ENCODE measurements at places on chromosomes 4 and X.
A peak's percentile ranks its signal among the peaks of the same experiment; 100 is the strongest.

GRCh38 chr4:163167333-163167626 is 590 bp upstream of the NAF1 start:
- no peak for DNase-seq

GRCh38 chr4:183485411-183486160 is 19.3 kb upstream of the ING2 start:
- no peak for DNase-seq

GRCh38 chr4:188177997-188178675 is 38.9 kb downstream of the TRIML1 start:
- DNase-seq = no peak

- DNase-seq = no peak
Observed at GRCh38 chr4:151173871-151174270, 74.4 kb downstream of the RPS3A start.

DNA sequence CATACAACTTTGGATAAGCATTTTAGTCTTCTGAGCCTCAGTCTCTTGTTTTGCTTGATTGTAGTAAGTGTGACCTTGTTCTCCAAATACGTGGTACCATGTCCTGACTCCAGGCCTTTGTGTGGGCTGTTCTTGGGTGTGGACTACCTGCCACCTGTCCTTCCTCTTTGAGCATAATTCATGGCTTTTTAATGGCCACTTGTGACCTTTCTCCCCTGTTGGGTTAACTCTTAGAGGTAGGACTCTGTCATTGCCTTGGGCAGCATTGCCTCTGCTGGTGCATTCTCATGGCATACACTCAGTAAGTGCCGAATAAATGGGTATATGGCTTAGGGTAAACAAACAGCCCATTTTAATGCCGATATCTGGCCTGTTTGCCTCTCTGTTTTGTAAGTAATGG is 3.0 kb downstream of the NSD2 start:
- DNase-seq = no peak

DNA sequence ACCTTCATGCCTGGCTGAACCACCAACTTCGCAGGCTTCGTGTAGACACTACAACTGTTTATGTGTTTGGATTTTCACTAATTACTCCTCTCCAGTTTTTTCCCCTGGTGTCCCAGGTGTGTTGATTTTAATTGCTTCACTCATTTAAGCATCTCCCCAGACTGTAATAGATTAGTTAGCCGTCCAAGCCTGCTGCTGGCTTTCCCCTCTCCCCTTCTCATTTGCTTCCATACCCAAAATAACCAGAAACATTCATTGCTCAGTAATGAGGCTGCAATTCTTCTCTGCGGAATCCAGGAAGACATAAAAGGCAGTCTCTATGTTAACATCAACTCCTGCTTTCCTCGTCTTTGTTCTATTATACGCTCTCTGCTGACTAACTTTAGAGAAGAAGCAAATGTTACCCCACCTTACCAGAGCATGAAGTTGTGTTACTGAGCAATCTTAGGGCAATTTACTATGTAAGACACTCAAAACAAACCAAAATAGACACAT is 37.9 kb upstream of the SCRG1 start:
- DNase-seq = no peak

GRCh38 chr4:6128221-6128850 is 72.0 kb downstream of the JAKMIP1 start:
- peak; percentile 19 for DNase-seq

DNA sequence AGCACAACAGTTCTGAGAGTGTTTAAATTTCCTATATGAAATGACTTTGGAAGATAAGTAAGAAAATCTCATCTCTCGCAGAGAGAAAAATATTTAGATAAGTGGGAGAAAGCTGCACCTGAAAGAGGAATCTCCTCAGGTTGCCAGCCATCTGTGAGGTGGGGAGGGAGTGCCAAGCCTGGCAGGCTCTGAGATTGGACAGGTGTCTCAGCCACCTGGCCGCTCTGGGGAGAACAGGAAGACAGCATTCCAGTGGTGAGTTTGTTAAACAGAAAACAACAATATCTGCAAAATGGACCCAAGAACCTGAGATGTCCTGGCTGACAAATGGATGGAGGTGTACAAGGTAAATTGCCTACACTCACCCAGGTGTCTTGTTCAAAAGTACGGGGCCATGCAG is 31.3 kb downstream of the EMCN start:
- DNase-seq = no peak

DNA sequence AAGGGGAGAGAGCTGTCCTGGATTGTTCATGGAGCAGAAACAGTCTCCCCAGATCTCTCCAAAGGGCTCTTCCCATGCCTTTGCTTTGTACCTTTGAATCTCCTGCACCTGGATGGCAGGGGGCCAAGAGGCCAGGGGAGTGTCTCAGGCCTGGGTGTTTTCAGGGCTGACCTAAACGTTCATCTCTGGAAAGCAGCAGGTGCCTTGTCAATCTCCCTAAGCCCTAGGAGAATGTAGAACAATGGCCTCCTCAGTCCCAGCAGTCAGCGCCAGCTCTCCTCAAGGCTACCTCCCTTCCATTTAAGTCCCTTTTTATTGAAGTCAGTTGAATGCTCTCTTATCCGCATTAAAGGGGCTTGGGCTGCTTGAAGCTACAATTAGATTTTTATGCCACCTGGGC is 31.2 kb upstream of the NSUN7 start:
- DNase-seq = peak; percentile 26

DNA sequence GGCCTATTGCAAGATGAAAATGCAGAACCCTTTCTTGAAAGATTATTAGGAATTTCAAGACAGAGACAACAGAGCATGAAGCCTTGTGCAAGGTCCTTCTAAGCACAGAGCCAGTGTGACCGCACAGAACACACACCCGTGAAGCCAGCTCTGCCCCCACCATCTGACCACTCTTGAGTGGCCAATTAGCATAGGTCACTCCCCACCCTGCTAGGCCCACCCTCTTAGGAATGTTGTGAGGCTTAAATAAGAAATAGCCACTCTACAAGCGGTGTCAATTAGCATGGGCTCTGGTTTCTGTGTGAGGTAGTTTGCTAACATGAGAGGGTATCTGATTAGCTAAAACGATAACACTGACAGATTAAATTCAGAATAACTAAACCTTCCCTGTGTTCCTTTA is 152.9 kb downstream of the PTTG2 start:
- no peak for DNase-seq

GRCh38 chr4:154781126-154781982 is at the start of gene RBM46:
Gene RBM46, plus strand, starts transcription at chr4:154781272. Its CDS starts 15,481 bp downstream, at chr4:154796753.
- no peak for DNase-seq

DNA sequence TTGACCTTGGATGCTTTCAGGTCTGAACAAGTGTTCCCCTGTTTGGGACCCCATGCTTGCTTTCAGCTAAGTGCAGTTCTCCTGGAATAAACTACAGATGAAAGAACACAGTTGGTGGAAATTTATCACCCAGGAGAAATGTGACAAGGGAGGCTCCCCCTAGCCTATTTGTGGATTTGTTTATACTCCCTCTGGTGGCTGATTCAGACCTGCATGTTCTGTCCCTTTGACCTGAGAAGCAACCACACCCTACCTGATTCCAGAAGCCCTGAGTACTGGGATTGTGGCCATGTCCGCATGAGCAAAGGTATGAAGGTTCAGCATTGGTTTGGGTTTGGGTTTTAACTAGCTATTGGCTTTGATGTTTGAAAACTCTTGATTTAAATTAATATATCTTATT is 440.9 kb downstream of the MID1IP1 start:
- DNase-seq = no peak

DNA sequence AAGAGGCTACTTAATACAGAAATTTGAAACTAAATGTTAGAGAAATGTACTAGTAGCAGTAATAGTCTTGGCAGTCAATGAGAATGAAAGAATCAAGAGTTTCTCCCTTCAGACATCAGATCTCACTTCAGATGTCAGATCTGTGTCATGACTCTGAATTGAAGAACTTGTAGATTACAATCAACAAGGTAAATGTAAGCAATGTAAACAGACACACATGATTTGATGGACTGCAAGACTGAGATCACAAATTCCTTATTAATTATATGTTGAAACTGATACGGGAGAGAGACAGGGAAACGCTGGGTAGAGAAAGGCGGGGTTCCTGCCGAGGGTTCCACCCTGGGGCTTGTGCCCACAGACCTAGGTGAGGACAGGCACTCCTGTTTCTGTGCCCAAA is 65.5 kb upstream of the HHIP start:
- no peak for DNase-seq

DNA sequence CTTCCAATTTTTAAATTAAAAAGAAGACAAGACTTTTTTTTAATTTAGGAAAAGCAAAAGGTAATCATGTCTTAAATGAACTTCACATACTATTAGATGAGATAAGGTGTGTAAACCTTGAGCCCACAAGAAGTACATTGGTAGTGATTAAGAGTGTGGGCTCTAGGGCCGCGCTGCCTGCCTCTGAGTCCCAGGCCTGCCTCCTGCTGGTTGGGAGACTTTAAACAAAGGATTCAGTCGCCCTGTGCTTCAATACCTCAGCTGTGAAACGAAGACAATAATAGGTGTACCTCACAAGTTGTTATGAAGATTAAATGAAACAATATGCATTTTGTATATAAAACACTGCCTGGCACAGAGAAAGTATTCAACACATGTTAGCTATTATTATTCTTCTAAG is 95.9 kb upstream of the MYOZ2 start:
- DNase-seq = no peak

GRCh38 chr4:151960449-151961230 is 199.8 kb upstream of the GATB start:
- peak; percentile 7 for DNase-seq

DNA sequence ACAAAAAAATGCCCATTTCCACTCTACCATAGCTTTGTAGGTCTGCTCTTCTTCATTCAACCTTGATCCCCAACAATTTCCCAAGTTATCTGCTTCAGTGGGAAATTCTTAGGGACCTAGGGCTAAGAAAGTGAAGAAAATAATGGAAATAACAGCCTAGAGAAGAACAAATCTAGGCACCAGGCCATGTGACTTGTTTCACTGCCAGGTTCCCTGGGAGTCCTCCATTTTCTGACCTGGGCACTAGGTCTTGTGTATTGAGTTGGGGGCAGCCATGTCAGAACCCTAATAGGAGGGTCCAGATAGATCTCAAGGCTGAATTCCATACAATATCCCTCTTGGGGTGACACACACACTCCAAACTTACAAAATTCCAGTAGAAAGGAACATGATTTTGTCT is 194.6 kb upstream of the STK26 start:
- DNase-seq = no peak

DNA sequence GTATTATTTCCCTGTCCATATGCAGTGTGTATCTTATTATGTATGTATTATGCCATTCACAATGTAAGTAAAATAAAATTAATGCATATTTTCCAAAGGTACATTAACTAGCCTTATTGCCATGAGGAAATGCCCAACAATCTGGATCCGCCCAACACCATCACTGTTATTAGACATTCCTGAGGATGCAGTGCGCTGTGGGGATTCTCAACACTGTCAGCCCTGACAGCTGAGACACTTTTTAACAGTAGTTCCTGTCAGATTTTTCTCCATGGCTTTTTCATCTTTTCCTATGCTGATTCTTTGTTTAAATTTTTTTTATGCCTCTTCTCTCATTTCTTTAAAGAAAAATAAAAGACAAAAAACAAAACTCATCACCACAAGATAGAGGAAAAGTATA is 1632.9 kb upstream of the PABPC4L start:
- no peak for DNase-seq

DNA sequence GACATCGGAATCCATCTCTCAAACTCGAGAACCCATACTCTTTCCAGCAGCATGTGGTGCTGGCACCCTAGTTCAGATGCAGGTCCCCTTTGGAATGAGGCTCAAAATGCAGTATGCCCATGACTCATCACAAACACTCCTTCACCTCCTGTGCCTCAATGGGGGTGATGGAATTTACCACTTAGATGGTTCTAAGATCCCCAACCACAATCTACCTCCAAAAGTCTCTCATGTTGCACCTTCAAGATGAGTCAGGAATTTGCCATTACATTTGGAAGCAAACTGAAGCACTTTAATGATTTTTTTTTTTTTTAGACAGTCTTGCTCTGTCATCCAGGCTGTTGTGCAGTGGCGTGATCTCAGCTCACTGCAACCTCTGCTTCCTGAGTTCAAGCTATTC is 8.5 kb upstream of the MID1 start:
- no peak for DNase-seq

GRCh38 chrX:106014119-106014775 is 24.3 kb downstream of the SERPINA7 start:
- no peak for DNase-seq

GRCh38 chr4:151882072-151882803 is 121.4 kb upstream of the GATB start:
- DNase-seq = no peak

DNA sequence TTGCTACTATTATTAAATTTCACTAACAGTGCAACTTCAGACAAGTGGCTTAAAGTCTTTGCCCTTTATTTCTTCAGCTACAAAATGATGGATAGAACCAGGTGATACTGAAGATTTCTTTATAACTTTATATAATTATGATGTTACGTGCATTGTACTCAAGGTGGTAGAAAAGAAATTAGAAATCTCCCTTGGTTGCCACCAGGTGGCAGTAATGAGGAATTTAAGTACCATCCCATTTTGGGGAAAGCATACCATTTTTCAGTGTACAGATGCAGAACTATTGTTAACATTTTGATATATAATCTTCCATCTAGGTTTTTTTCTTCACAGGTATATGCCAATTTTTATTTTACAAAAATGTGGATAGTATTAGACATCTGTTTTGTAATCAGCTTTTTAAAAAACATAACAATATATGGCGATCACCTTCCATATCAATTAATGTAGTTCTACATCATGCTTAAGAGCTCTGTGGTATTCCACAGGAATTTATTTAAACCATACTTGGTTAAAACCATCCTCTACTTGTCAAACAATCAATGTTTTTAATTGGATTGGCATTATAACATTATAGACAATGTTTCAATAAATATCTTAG is 37.7 kb upstream of the RAB33B start:
- DNase-seq = no peak

- no peak for DNase-seq
Observed at GRCh38 chrX:107675823-107676555, 47.7 kb downstream of the PRPS1 start.

DNA sequence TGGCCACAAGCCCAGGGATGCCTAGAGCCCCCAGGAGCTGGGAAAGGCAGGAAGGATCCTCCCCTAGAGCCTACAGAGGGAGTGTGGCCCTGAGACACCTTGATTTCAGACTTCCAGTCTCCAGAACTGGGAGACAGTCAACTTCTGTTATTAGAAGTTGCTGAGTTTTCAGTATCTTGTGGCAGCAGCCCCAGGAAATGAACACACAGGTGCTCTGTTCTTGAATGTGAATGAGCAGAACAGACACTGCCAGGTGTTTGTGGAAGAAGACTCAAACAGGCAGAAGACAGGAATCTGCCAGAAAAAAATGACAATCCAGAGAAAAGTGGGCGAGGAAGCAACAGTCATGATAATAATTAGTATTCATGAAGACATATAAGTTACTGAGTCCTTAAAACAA is 64.5 kb upstream of the STS start:
- DNase-seq = no peak

GRCh38 chr4:109418588-109418987 is 15.0 kb upstream of the SEC24B start:
- no peak for DNase-seq

DNA sequence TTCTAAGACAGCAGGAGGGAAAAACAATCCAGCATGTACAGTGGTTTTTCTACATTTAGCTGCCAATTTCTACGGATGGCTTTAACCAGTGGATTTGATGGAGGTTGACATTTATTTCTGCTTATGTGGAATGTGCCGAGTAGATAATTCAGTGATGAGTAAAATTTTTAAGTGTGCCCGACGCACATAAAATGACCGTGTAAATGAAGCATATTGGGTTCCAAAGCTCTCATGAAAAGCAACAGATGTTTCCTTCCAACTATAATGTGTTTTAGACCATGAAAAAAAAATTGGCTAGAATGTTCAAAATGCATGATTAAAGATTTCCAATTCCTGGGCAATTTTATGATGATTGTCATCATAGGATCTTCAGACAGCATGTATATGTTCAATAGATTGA is 14.1 kb downstream of the INPP4B start:
- no peak for DNase-seq

All from SHP77 (cell line).